IPS DF 6.9 (cell line): ENCODE measurements at places on chromosomes 12 and 14.

- H3K27ac ChIP-seq: no peak overlapping the region
- no peak for DNase-seq
- no peak overlapping the region for H3K4me3 ChIP-seq
These were observed 34.9 kb downstream of the PPHLN1 start for GRCh38 chr12:42360747-42361403.

- no peak for DNase-seq
- no peak overlapping the region for H3K4me3 ChIP-seq
- peaks cover 23% of the 10 kb centered on the region for H3K4me1 ChIP-seq
- no peaks in the 10 kb centered on the region for H3K27me3 ChIP-seq
These were observed 3.9 kb upstream of the RARG start for GRCh38 chr12:53235742-53236442.

GRCh38 chr14:96735526-96735925 lies 61.7 kb upstream of the VRK1 start:
- no peak overlapping the region for H3K27ac ChIP-seq
- no peak for DNase-seq
- H3K4me3 ChIP-seq: no peak overlapping the region

- no peak for DNase-seq
- H3K27ac ChIP-seq: no peak overlapping the region
- H3K4me3 ChIP-seq: no peak overlapping the region
- H3K27me3 ChIP-seq: no peaks in the 10 kb centered on the region
These were observed 86.6 kb downstream of the CRADD start for GRCh38 chr12:93763746-93764147.

- H3K4me1 ChIP-seq: no peaks in the 10 kb centered on the region
- H3K36me3 ChIP-seq: peaks cover 7% of the 10 kb centered on the region
- H3K27ac ChIP-seq: no peak overlapping the region
- H3K4me3 ChIP-seq: no peak overlapping the region
- H3K27me3 ChIP-seq: no peaks in the 10 kb centered on the region
These were observed 11.8 kb downstream of the COPS7A start for GRCh38 chr12:6735448-6736191.

DNA sequence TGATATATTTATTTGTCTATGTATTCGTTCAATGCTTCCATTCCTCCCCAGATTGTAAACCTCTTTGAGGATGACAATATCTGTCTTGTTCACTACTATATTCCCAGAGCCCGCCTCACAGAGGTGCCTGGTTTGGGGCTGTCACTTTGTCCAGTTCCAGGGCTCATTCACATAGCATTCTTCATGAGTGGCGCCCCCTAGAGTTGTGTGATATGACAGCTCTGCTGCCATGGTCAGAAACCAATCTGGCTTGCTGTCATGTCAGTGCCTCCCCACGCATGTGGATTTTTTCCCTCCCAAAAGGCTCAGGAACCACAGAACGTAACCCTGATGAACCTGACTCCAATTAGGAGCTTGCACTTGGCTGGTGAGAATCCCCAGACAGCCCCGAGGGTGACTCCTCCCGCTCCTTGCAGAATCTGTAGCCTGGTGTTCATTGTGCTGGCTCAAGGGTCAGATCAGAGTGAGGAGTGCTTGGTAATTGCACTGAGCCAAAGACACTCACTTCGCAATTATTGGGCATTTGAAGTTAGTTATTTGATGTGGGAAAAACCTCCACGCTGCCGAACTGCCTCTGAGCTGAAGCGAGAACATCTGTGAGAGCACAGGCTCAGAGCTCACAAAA lies 145.5 kb downstream of the PTPN11 start:
- H3K27ac ChIP-seq: no peak overlapping the region
- no peak for DNase-seq
- H3K4me1 ChIP-seq: no peaks in the 10 kb centered on the region
- H3K27me3 ChIP-seq: no peaks in the 10 kb centered on the region
